ENCODE measurements at places on chromosomes 5 and 9.

GRCh38 chr9:124869986-124870560 lies 8.1 kb downstream of the ARPC5L start:
- DNase-seq: no peak

GRCh38 chr5:102719886-102720285 lies 35.2 kb upstream of the PAM start:
- DNase-seq: no peak

DNA sequence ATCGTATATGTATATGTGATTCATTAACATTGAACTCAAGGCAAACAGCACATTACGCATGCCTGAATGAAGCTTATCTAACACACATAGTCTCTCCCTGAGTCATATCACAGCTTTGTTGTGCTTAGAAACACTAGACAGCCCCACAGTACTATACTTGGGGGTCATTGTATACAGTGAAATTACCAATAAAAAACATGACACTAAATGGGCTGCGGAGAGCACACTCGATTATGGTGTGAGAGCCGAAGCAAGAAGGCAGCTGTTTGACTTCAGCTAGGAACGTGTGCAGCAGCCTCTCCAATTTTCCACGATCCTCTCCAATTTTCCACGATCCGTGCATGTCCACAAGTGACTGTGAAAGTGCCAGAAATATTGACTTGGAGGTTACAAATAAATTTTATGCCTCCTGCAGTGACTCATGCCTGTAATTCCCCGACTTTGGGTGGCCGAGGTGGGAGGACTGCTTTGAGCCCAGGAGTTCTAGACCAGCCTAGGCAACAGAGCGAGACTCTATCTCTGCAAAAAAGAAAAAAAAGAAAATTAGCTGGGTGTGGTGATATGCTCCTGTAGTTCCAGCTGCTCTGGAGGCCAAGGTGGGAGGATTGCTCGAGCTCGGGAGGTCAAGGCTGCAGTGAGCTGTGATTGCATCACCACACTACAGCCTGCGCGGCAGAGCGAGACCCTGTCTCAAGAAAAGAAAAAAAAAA lies 102.4 kb downstream of the DAPK1 start:
- DNase-seq: no peak

GRCh38 chr9:22214021-22214420 lies 204.9 kb upstream of the CDKN2B start:
- no peak for DNase-seq

DNA sequence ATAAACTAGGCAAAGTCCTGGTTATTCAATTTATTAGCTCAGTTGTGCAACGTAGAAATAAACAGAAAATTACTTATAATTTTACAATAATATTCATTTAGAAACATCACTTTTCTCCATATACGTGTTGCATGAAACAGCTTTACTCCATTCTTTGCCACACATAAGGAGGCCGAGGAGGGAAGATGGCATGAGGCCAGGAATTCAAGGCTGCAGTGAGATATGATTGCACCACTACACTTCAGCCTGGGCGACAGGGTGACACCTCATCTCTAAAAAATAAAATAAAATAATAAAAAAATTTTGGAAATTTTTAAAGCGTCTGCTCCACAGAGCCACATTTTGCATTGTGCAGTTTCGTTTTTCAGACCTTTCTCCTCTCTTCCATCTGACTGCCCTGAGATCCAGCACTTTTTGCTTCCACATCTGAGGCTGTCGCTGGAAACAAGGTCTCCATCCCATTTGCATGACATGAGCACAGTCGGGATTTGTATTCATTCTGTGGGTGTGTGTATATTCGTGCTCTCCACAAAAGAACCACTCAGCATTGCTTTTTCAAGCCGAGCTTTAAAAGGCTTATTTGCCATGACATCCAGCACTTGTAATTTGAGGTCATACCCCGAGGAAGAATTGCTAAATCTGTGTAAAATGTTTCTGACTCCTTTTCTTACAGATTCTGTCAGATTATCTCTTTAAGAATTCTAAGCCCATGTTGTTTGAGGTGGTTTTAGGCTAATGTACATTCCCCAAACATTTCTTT lies 98.6 kb upstream of the MSX2 start:
- no peak for DNase-seq

- DNase-seq: no peak
Measured at GRCh38 chr5:134550271-134551214, 25.1 kb downstream of the JADE2 start.

GRCh38 chr9:26061948-26062575 lies 383.8 kb upstream of the TUSC1 start:
- DNase-seq: no peak

- DNase-seq: no peak
Measured at GRCh38 chr9:93828331-93829097, 126.6 kb downstream of the BARX1 start.

GRCh38 chr9:70398145-70398556 lies 16.3 kb downstream of the KLF9 start:
- DNase-seq: peak; percentile 18

DNA sequence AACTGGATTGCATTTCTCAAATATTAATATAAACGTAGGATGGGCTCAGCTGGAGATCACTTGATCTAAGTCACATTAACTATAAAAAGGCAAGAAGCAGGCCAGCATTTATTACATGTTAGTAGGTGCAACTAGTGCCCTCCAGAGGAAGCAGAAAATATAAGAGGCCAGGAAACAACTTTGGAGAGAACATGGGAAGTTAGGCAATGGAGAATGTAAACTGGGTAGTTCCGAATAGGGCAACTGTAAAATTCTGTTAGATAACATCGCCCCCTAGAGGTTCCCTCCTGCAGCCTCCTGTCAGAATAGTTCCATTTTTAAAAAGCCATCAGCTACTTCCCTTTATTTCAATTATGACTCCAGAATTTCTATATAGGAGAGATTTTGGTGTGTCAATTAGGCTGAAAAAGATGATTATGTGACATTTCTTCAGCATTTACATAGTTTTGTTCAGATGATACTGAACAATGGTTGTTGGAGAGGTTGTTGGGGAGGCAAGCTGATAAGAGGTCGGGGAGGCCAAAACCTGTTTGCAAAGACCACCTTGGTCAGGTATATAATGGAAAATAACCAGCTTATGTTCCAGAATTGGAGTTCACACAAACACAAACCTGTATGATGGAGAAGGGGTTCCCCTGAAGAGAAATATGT lies 22.4 kb downstream of the CCL28 start:
- DNase-seq: peak; percentile 79

DNA sequence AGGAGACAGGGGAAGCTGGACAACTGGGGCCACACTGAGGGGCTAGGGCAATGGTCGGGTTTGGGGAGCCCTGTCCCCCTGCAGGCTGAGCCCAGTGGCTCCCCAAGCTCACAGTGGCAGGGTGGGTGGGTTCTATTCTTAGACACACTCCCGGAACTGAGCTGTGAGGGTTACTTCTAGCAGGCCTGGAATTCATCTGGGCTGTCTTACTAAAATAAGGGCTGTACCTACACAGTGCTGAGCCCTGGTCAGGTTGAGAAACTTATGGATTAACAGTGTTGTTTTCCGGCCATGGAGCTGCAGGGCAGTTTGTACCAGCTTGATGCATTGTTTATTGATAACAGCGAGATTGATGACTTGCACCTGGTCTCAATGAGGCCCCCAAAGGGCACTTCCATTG lies 58.8 kb downstream of the C5orf15 start:
- no peak for DNase-seq

DNA sequence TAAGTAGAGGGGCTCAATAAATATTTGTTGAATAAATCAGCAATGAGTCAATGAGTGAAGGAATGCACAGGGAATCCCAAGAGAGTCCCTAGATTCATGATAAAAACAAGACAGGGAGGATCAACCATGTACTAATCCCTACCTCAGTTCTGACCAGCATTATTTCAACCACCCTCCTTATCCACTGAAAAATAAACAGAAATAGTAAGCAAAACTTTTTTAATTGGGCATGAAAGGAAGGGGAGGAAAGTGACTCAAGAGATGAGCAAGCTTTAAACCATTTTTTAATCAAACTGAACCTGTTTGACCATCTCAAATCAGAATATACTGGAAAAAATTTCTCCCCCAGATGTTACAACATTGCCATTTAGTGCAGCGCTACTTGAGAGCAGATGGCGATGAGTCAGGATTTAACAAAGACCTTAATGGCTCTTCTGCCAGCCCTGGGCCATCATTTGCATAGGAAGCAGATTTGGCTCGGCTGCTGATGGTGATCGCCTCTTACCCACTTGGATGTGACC lies 194.8 kb upstream of the SLC30A5 start:
- DNase-seq: no peak

GRCh38 chr5:151683986-151684588 lies 2.6 kb downstream of the SPARC start:
- no peak for DNase-seq

DNA sequence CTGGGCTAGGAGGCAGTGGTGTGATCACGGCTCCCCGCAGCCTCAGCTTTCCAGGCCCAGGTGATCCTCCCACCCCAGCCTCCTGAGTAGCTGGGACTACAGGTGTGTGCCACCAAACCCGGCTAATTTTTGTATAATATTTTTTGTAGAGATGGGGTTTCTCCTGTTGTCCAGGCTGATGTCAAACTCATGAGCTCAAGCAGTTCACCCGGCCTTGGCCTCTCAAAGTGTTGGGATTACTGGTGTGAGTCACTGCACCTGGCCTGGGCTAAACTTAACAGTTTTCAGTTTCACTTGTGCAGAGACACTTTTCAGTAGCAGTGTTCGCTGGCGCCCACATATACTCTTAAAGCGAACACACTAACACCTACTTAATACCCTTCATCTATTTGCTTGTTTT lies 205.6 kb upstream of the ZNF608 start:
- DNase-seq: no peak

DNA sequence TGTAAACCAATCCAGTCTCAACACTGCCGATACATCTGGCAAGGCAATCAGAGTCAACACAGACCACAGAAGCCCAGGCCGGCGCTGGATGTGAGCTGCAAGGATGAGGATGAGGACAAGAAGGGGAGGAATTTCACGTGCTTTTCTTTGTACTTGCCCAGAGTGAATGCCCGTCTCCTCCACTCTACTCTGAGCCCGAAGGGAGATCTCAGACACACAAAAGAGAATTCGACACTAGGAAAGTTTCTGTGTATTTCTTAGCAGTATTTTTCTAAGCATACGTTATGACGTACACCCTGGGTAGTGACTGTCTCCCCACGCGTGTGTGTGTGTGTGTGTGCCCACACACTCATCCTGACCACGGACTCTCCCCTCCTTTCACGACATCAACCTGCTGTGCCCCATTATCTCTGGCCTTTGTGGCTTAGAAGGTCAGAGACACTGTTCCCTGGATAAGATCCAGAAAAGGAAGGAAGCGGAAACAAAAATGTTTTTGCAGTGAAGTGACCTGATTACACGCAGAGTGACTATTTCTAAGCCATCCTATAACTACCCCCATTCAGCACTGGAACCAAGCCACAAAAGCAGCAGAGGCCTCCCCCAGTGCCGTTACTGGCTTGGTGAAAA lies 227.3 kb upstream of the DAPK1 start:
- DNase-seq: no peak

GRCh38 chr5:95812074-95812471 lies 10.5 kb downstream of the GLRX start:
- no peak for DNase-seq

DNA sequence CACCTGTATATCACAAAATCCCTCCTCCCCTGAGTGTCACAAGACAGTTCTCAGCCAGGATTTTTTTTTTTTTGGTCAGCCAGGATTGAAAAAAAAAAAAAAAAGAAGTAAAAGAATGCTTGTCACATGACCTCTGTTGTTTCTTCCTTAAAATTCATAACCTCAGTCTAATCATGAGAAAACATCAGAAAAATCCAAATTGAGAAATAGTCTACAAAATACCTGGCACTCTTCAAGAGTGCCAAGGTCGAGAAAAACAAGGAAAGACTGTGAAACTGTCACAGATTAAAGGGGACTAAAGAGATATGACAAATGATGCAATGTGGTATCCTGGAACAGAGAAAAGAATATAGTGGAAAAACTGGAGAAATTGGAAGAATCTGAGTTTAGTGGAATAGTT lies 58.5 kb upstream of the SUB1 start:
- DNase-seq: no peak

GRCh38 chr9:15357050-15357653 lies 50.1 kb upstream of the TTC39B start:
- no peak for DNase-seq

- DNase-seq: no peak
Measured at GRCh38 chr5:106392766-106393165, 1278.0 kb downstream of the EFNA5 start.

- DNase-seq: no peak
Measured at GRCh38 chr9:127049044-127049443, 73.4 kb downstream of the ANGPTL2 start.

DNA sequence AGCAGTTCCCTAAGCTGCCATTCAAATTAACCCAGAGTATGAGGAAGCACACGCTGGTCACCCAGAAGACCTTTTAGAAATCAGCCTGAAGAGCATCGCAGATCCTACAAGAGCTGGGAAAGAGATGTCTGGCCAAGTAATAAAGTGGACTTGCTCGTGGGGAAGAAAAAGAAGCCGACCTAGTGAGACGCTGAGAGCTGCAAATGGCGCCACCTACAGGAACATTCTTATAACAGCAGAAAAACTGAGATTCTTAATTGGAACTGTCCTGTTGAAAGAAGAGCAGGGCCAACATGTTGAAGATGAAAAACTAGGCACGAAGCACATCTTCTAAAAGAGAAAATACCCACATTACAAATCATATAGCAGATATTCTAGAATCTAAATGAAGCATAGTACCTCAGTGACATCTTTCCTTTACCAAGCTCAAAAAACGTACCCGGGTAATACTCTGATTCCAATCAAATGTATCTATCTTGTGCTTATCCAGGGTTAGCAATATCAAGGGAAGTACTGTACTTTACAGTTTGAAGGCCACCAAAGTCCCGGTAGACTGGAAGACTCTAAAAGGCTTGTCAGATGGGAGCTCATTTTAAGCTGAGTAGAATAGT lies 3.9 kb upstream of the GNAQ start:
- DNase-seq: no peak

DNA sequence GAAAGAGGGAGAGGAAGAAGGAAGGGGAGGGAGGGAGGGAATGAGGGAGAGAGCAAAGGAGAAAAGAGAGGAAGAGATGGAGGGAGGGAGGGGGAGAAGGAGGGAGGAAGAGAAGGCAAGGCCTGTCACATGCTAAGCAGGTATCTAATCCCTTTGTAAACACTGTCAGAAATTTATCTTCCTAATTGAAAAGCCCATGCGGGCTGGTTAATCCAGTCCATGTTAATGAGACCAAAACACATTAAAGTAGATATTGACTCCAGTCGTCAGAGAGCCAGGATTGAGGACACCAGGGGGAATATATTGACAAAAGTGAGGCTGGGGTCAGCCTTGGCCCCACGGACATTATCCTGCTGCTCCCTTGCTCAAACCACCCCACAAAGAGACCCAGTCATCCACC lies 37.4 kb upstream of the ALDH1B1 start:
- no peak for DNase-seq

DNA sequence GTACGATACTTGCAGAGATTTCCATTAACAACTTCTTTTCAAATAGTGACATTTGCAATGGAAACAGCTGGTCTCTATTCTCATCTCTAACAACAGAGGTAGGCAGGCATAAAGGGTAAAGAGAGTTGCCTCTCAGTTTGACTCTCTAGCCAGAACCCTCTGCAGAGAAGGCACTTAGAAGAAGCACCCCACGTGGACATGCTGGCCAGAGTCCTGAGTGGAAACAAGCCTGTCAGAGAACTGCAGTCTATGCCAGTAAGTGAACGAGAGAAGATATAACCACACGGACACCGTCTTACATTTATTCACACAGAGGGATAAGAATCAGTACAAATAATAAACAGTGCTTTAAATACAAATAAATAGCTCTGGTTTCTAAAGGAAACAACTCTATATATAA lies 11.0 kb upstream of the LHX6 start:
- DNase-seq: no peak
